ENCODE measurements at places on chromosomes 13 and 19.
A peak's percentile ranks its signal among the peaks of the same experiment; 100 is the strongest.

DNA sequence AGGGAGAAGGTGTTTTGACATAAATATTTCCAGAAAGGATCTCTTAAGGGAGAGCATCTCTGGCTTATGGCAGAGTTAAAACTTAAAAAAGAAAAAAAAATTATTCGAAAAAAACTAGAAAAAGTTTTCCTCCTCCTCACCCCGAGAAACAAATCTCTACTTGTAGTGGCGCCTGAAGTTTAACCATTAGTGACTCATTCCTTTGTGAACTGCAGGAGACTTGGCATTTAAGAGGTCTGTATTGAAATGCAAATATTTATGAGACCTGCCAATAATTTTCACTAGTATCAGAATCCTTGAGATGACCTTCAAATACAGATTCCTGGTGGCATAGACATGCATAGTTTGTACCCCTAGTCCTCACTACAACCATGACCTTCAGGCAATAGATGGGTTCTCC, 64.9 kb upstream of the MED4 start:
- no peak overlapping the region for H3K4me3 ChIP-seq
- H3K4me1 ChIP-seq, result peaks cover 44% of the 10 kb centered on the region
- no peaks in the 10 kb centered on the region for H3K36me3 ChIP-seq
- H3K27ac ChIP-seq, result no peak overlapping the region
- H3K27me3 ChIP-seq, result no peaks in the 10 kb centered on the region

DNA sequence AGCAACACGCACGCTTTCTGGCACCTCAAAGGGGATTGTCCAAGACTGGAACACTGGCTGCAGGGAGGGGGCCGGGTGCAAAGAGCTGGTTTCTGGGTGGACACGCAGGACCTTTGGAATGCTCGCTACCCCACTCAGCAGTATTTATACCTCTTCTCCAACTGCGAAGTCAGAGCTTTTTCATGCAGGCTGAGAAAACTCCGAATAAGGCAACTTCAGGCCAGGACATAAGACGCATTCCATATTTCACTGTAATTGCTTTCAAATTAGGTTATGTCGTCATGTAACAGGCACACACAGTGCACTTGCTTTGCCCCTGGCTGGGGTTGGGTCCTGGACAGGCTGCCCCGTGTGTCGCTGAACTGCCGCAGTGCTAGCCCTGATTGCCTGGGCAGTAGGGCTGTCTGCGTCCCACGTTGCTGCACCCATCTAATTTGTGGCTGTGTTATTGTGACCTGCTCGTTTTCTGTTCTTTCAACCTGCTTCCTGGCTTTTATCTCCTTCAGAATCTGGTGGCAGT, 44.5 kb downstream of the ACTN4 start:
- no peaks in the 10 kb centered on the region for H3K27me3 ChIP-seq
- H3K27ac ChIP-seq, result peak overlapping the region; percentile 29
- DNase-seq, result no peak
- H3K36me3 ChIP-seq, result peaks cover 14% of the 10 kb centered on the region

- H3K27ac ChIP-seq, result no peak overlapping the region
- no peak for DNase-seq
- no peak overlapping the region for H3K4me3 ChIP-seq
- no peaks in the 10 kb centered on the region for H3K27me3 ChIP-seq
- peaks cover 30% of the 10 kb centered on the region for H3K36me3 ChIP-seq
These were observed 2.9 kb upstream of the KPTN start for GRCh38 chr19:47486900-47487299.

GRCh38 chr19:39641773-39642172, 13.9 kb upstream of the LGALS16 start:
- no peaks in the 10 kb centered on the region for H3K36me3 ChIP-seq
- H3K4me3 ChIP-seq, result no peak overlapping the region
- H3K4me1 ChIP-seq, result no peaks in the 10 kb centered on the region
- H3K27ac ChIP-seq, result no peak overlapping the region

- no peak for DNase-seq
- H3K27me3 ChIP-seq, result peaks cover 4% of the 10 kb centered on the region
- H3K27ac ChIP-seq, result no peak overlapping the region
- no peak overlapping the region for H3K4me3 ChIP-seq
- no peaks in the 10 kb centered on the region for H3K36me3 ChIP-seq
- no peaks in the 10 kb centered on the region for H3K4me1 ChIP-seq
These were observed 6.2 kb downstream of the CPAMD8 start for GRCh38 chr19:17020385-17020784.

Data from CD4-positive, alpha-beta T cell (primary cell).